ENCODE measurements at places on chromosomes 6 and 20. TPM values are rescaled to one million over a fixed set of nuclear protein-coding genes. Genes with fewer than 3 reads are reported as not detected.

TCP11 gene
- total RNA-seq = not detected

HLA-DQA2 gene
- total RNA-seq = not detected

ARMH2 gene
- not detected for total RNA-seq

FLRT3 gene
- 2.0 TPM for total RNA-seq

FUT9 gene
- total RNA-seq = not detected

MCM3 gene
- 89.2 TPM for total RNA-seq

ANGPT4 gene
- total RNA-seq = 0.03 TPM

STMND1 gene
- total RNA-seq = not detected

HRH3 gene
- total RNA-seq = not detected

VSTM2L gene
- total RNA-seq = 6.3 TPM

OR2H2 gene
- total RNA-seq = not detected

SPDEF gene
- total RNA-seq = 2.7 TPM

TRIM10 gene
- total RNA-seq = not detected

SALL4 gene
- total RNA-seq = 2.3 TPM

ADA gene
- 62.7 TPM for total RNA-seq

PDYN gene
- not detected for total RNA-seq

HTR1B gene
- not detected for total RNA-seq

POM121L2 gene
- not detected for total RNA-seq

Measured in A549 treated with CpdA at 1 μM for 4 hours (cell line).